ENCODE measurements at places on chromosomes 3 and 15.

- no peak for DNase-seq
These were observed 39.7 kb downstream of the MYO5C start for GRCh38 chr15:52255935-52256334.

DNA sequence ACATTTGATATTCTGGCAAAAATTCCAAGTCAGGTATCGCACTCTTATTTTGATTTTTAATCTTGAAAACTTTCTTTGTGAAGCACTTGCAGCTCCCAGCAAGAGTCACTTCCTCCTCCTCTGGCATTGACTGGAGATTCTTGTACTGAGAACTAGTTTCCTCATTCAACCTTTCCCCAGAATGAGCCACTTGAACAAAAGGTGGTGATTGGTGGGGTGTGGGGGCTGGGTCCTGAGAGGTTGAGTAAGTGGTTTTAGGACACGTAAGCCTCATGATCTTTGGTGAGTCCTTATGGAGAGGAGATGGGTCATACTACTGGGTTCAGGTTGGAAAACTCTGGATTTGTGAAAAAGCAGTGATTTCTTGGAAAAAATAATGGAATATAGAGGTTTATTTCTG lies 32.3 kb upstream of the ONECUT1 start:
- no peak for DNase-seq

DNA sequence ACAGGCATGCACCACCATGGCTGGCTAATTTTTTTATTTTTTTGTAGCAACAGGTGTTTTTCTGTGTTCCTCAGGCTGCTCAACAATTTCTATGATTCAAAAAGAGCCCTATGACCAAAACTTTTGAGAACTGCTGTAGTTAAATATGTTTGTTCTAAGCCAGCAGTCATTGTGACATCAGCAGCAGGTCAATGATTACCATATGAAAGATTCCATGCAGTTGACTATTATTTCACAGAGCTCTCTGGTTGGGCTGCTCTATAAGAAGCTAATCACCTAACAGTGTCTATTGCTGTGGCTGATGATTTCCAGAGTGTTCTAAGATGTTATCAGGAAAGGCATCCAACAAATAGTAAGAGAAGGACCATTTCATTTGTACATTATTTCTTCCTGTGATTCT lies at the start of gene CCDC54:
Gene CCDC54, plus strand, starts transcription at position 289 of the 400 bp plus-strand sequence. CDS start 149 bp downstream, outside the sequence.
- DNase-seq: no peak

GRCh38 chr3:108319428-108320082 lies 23.2 kb downstream of the HHLA2 start:
- DNase-seq: no peak

- DNase-seq: no peak
These were observed 404.3 kb downstream of the AGBL1 start for GRCh38 chr15:86483936-86484335.

GRCh38 chr3:190205739-190206138 lies 85.0 kb upstream of the P3H2 start:
- no peak for DNase-seq

- no peak for DNase-seq
These were observed 47.4 kb upstream of the MITF start for GRCh38 chr3:69691860-69692259.

- DNase-seq: no peak
These were observed 7.0 kb upstream of the CXCR6 start for GRCh38 chr3:45936261-45936660.

GRCh38 chr3:13358051-13358450 lies 62.1 kb downstream of the NUP210 start:
- DNase-seq: no peak

- no peak for DNase-seq
These were observed 20.9 kb upstream of the ABHD17C start for GRCh38 chr15:80674245-80674614.

DNA sequence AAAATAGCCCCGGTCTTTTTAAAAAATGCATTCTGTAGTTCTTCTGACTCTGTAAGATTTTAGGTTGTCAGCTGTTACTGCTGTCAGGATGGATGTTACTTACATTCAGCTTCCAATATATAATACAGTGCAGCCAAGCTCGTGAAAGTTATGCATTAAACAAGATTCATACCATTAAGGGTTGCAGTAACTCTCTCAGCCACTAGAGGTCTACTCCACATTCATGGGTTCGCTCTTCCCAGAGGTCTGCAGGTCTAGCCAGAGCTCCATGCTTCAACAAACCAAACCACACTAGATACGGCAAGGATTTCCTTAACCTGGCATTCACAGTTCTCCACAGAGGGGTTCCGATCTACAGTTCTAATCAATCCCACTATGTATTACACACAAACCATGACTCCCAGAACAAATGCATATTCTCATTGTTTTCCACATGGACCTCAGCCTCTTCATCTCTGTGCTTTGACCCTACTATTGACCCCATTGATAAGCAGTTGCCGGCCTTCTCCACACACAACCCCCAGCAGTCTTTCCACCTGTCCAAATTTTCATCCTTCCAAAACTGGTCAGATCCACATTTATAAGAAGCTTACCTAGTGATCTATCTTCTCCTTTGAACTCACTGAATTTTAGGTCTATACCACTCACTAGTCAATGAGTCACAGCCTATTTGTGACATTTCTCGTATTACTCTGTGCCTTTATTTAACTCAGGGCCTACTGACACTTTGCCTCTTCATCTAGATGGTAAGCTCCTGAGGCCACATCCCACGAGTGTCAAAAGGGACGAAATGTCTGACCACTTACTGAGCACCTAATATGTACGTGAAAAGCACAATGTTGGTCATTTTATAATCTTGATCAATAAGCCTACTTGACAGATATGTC lies 33.7 kb downstream of the RORA start:
- no peak for DNase-seq

- DNase-seq: no peak
These were observed 82.4 kb downstream of the OXSM start for GRCh38 chr3:25872200-25872877.

DNA sequence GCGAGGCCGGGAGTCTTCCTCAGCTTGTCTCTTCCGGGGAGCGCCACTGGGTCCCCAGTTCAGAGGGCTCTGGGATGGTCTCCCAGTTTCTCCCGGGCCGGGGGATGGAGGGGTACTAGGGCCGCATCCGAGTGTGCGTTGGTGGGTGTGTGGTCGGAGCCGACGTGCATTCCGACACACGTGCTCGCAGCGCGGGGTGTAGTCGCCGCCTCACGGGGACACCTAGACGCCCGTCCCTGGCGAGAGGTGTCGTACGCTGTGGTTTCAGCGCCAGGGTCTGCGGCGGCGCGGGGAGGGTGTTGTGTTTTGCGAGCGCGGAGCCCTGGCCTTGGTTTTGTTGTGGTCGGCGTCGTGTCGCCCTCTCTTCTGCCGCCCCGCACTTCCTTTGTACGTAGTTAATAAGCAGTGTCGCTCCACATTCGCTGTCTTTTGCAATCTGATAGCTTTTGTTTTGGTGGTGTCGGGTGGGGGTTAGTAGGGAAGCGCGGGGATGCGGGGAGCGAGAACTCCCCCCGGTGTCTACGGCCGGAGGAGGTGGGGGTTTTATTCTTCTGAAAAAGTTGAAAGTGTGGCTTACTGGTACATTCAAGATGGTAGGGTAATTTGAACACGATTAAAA lies 2.2 kb downstream of the IGF1R start:
- DNase-seq: no peak

- no peak for DNase-seq
These were observed 90.1 kb upstream of the BHLHE40 start for GRCh38 chr3:4888913-4889846.

- no peak for DNase-seq
These were observed 41.9 kb downstream of the ABHD2 start for GRCh38 chr15:89130201-89130600.

DNA sequence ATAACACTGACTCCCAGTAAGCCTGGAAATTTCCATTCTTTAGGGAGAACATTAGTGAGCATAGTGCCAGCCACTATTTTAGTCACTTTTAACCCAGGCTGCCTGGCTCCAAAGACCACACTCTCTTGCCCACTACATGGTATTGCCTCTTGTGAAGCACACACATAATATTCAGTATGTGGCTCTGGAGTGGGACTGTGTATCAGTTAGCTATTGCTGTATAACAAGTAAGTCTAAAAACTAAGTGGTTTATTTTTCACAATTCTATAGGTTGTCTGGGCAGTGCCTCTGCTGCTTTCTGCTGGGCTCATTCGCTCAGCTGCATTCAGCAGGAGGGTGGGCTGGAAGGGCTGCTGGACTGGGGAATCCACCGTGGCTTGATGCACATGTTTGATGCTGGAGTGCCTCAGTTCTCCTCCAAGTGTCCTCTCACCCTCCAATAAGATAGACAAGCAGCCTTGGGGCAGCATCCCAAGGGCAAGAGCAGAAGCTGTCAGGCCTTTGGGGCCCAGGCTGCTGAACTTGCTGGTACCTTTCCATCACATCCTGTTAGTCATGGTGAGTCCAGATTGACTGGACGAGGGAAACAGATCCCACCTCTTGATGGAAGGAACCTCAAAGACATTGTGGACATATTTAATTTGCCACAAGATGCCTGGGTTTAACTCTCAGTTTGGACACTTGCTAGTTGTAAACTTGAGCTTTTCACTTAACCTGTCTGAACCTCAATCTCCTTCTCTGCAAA lies 66.6 kb upstream of the TLE3 start:
- no peak for DNase-seq

DNA sequence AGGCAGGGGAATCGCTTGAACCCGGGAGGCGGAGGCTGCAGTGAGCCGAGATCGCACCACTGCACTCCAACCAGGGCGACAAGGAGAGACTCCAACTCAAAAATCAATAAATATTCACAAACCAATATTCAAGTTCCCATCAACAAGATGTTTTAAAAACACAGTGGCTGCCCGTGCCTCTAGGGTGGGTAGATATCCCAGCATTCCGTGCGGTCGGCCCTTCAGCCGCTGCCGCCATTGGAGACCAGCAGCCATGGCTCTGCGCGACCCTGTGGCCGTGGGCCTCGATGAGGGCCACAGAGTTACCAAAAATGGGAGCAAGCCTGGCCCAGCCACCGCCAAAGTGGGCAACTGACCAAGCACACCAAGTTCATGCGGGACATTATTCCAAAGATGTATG lies 6.7 kb downstream of the ULK4 start:
- DNase-seq: no peak

GRCh38 chr3:124360563-124360962 lies 368.6 kb upstream of the ROPN1 start:
- no peak for DNase-seq

DNA sequence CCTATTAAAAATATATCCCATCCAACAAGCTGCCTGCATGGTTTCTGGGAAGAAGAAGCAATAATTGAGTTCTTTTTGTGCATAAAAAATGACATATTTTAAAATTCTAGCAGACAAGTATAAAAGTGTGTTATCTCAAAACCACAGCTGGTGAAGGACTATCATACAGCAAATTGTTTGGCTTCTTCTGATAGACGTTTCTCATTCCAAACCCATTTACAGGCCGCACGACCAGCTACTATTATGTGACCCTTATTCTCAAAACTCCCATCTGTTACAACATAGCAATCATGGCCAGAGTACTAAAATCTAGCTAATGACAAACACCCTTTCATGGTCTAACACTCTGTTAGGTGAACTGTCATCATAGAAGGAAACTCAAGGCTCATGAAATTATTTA lies 21.7 kb downstream of the ETFA start:
- no peak for DNase-seq

DNA sequence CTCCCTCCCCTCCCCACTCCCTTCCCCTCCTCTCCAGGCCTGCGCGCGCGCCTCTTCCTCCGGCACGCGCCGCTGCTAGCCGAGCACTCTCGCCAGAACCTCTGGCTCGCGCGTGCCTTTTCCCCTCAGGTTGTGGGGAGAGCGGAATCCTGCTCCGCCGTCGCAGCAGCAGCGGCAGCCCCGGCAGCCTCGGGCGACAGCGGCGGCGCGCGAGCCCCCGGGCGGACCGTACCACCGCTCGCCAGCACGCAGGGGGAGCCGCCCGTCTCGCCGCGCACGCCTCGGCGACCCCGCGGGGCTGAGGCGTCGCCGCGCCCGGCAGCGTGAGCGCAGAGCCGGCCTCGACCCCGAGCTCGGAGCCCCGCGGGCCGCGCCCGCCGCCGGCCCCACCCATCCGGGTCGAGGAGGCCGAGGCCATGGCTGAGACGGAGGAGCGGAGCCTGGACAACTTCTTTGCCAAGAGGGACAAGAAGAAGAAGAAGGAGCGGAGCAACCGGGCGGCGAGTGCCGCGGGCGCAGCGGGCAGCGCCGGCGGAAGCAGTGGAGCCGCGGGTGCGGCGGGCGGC lies at the start of gene CDV3:
Gene CDV3, plus strand, starts transcription at position 58 of the 566 bp plus-strand sequence. Its CDS starts 359 bp downstream, at position 417.
- no peak for DNase-seq

DNA sequence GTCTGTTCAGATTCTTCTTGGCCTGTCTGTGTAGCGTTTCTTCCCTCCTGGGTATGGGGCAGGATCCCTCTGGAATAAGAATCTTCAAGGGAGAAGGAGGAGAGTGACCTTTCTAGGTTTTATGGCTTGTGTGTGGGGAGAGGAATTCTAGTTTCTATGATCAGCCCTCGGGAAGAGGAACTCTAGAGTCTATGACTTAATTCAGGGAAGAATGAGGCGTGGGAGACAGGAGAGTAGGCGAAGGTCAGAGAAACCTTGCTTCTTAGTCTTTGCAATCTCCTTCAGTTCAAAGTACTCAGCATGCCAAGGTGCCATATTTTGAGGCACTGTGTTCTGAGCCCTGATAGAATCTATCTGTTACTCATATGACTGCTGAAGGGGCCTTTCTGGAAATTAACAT lies 99.2 kb upstream of the C3orf80 start:
- DNase-seq: no peak

DNA sequence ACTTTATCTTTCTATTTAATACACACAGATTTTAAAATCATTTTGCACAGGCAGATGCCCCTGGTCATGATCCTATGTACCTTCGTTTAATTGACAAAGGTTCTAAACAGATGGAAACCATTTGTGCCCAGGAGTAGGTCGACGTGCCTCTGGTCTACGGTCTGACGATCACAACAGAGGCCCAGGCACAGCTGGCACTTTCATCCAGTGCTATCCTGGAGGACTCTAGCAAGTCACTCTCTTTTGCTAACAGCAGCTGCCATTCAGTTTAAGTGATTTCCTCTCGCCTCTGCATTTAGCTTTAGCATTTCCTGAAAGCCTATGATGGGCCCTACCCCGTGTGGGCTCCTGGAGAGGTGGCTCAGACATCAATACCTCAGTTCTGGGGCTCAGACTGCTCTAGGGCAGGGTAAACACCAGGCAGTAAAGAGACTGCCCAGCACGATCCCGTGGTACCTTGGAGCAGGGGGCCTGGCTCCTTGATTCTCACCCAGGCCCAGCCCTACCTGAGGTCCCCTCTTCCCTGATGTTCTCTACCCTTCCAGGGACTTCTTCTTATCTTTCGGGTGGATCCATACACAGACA lies 83.2 kb upstream of the SNRPA1 start:
- no peak for DNase-seq
